ENCODE measurements at places on chromosomes 3 and 15.

- DNase-seq: no peak
These were observed 49.1 kb downstream of the CCK start for GRCh38 chr3:42216931-42217333.

DNA sequence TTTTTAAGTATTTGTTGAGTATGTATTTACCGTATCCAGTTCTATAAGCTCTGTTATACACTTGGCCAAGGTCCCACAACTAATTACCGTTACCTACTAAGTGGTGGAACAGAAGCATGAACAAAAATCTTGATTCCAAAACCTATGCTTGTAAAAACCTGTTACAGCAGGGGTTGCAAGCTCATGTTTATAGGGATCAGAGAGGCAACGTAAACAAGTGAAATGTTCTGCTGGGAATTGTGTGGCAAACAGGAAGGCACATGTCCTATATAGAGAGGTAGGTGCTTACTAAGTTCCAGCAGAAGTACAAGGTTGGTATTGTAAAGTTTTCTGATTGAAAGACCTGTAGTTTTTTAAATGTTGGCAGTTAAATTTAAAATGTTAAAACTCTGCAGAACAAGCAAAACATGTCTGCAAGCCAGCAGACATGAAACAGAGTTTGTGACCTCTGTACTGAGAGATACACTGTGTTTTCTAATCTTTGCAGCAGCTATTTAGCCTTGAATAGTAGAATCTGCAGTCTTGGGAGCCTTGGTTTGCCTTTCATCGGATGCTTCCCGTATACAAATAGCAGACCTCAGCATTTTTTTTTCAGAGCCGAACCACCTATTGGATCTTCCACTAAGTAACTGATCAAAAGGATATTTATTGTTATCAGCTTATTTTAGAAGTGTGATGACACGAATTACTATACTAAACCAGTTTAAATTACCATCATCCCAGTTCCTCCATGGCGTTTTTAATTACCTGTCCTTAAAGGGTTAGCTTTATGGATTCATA lies 11.4 kb downstream of the IREB2 start:
- no peak for DNase-seq

GRCh38 chr3:189833266-189833665 lies 202.1 kb downstream of the TP63 start:
- DNase-seq: no peak

- DNase-seq: no peak
These were observed 328.9 kb downstream of the THSD4 start for GRCh38 chr15:71444032-71444810.

GRCh38 chr15:41048397-41048796 lies 67.7 kb downstream of the INO80 start:
- DNase-seq: no peak

GRCh38 chr3:176663837-176664831 lies 533.1 kb downstream of the TBL1XR1 start:
- DNase-seq: no peak

GRCh38 chr3:76550522-76551201 lies 489.2 kb upstream of the ROBO2 start:
- no peak for DNase-seq

- DNase-seq: no peak
These were observed 2.2 kb downstream of the CADM2 start for GRCh38 chr3:84961011-84961410.

GRCh38 chr3:186917512-186918312 lies 12.6 kb upstream of the ST6GAL1 start:
- no peak for DNase-seq

DNA sequence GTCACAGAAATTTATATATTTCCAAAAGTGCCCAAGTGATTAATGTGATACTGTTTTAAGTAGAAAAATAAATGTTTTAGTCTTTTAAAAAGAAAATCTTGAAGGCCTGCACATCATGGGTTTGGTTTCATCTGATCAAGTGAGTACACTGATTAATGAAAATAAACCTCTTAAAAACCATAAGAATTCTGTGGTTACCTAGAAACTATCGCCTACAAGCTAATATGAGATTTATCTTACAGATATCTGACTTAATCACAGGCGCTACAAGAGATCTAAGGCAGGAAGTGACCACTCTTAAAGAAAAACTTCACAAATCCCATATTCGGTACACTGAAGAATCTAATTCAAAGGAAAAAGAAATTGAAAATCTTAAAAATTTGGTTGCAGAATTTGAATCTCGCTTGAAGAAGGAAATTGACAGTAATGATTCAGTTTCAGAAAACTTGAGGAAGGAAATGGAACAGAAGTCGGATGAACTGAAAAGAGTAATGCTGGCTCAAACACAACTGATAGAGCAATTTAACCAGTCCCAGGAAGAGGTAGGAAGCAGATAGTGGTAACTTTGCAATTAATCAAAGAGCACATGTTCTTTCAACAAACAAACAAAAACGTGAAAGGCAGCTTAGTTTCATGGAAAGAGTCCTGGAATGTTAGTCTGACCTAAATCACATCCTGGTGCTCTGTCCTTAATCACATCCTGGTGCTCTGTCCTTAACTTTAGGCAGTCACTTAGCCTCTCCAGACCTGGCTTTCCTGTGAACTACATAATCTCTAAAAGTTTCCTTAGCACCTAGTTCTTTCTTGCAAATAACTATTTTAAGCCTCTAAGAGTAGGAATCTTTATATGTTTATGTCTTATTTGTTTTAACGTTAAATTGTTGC lies 131.8 kb downstream of the CCNL1 start:
- no peak for DNase-seq

DNA sequence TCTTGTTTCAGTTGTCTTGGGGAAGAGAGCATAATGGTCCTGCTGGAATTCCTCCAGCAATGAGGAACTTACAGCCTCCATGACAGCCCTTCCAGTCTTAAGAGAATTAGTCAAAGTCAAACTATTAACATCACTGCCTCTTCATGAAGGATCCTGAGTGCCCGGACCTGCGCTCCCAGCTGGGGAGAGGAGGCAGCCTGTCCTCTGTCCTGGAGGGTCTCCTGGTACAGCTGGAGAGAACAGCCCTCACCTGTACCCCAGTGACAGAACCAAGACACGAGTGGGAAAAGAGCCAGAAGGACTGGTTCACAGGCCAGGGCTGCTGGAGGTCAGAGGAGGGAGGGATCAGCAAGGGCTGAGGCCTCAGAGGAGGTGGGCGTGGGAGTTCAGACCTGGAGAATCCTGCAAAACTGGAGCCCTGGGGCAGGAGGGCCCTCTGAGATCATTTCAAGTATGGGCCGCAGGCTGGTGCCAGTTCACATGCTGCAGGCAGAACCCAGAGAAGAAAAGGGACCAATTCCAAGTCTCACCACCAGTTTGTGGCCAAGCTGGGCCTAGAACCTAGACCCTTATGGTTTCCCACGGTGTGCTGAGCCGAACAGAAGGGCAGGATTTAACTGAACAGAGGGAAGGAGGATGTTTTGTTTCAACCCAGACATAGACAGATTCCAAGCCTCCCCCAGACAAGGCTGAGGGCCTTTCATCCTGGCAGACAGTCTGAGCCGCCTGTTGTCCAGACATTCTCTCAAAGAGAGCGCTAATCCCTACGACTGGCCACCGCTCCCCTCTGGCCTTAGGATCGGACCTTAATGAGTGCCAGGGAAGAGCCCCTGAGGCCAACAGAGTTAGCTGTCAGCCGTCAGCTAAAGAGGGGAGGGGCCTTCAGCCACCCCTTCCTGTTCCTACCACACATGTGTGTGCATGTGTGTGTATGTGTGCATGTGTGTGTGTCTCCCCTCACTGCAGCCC lies 18.2 kb downstream of the LOXL1 start:
- no peak for DNase-seq

DNA sequence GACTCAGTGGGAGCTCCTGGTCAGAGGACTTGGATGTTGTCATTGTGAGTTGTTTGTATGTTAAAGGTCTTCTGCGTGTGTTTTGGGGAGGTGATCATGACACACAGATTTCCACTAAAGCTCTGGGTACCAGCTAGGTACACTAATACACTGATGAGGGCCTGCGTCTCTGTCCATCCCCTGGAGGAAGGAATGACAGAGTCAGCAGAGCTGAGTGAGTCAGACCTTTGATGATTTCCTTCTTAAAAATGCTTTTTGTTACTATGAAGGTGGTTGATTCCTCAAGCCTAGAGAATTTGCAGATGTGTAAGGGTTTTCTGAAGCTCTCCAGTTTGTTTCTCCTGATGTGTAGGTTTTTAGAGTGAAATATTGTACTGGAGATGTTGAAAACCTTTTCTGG lies 424.1 kb upstream of the TPM1 start:
- DNase-seq: no peak

DNA sequence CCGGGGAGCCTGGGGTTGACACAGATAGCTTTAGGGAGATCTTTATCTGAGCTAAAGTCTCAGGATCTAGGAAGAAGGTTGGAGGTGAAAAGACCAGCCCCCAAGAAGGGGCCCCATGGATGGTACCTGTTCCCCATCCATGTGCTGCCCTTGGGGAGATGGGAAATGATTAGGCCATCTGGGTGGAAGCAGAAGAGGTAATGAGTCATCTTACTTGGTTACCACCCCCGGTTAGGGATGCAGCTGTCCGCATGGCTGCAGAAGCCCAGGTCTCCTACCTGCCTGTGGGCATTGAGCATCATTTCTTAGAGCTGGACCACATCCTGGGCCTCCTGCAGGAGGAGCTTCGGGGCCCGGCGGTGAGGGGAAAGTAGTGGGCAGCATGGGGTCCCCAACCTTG lies 3.1 kb upstream of the CPLX3 start:
- DNase-seq: no peak

DNA sequence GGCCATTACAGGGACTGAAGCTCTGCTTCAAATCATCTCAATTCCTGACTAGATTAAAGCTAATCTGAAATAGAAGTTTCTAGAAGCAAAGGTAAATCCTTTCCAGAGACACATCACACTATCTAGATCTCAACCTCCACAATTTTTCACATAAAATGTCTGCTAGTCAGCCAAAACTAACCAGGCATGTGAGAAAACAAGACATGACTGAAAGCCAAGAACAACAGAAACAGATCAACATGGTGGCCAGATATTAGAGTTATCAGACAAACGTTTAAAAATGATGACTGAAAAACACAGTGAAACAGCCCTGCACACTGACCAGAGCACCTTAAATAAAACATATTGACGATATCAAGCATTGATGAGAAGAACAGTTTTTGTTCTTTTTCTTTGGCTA lies 59.1 kb downstream of the SUMF1 start:
- DNase-seq: no peak

DNA sequence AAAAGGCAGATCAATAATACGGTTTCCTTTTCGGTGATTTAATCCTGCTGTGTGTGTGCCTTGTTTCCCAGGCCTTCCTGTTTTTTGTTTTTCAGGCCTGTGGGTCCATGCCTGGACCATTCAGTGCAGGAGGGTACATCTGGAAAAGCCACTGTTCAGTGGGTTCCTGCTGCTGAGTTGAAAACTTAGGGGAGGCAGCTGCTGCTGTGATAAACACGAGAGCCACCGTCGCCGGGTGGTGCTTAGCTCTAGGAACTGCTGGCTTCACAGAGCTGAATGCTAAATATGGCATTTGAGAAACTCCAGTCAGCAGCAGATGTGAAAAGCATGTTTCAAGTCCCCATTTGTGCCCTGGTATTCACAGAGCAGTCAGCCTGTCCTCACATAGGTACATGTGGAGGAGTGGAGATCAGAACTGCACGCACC lies 44.0 kb downstream of the SYNM start:
- no peak for DNase-seq

- no peak for DNase-seq
These were observed 34.2 kb upstream of the MTMR14 start for GRCh38 chr3:9615003-9615628.

- no peak for DNase-seq
These were observed 109.0 kb downstream of the SEC22A start for GRCh38 chr3:123310741-123311140.

DNA sequence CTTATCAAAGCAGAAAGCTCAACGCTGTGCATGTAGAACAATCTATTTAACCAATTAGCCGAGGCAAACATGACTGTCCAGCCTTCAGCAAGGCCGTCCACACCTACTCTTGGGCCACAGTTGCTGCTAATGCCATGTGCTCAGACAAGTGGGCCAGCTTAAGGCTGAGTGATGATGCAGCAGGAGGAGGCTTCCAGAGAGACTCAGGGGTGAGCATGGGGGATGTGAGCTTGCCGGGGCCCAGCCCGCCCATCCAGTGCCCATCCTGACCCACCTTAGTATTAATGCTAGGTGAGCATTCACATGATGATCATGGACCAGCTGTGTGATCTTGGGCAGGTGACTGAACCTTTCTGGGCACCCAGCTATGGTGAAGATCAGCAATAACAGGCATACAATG lies 150.1 kb downstream of the TPRA1 start:
- no peak for DNase-seq

GRCh38 chr3:33364531-33365128 lies 75.6 kb downstream of the UBP1 start:
- no peak for DNase-seq

- no peak for DNase-seq
These were observed 353.0 kb downstream of the ROBO1 start for GRCh38 chr3:79414806-79415205.

DNA sequence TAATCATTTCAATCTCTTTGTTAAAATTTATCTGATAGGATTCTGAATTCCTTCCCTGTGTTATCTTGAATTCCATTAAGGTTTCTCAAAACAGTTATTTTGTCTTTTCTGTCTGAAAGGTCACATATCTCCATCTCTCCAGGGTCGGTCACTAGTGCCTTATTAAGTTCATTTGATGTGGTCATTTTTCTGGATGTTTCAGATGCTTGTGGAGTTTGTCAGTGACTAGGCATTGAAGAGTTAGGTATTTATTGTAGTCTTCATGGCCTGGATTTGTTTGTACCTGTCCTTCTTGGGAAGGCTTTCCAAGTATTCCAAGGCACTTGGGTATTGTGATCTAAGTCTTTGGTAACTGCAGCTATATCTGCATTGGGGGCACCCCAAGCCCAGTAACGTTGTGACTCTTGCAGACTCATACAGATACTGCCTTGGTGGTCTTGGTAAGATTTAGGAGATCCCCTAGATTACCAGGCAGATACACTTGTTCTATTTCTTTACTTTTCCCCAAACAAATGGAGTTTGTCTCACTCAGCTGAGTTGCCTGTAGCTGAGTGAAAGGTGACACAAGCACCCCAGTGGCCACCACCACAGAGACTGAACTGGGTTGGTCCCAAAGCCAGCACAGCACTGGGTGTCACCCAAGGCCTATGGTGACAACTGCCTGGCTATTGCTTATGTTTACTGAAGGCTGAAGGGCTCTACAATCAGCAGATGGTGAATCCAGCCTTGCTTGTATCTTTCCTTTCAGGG lies 18.9 kb upstream of the SLC27A2 start:
- no peak for DNase-seq

DNA sequence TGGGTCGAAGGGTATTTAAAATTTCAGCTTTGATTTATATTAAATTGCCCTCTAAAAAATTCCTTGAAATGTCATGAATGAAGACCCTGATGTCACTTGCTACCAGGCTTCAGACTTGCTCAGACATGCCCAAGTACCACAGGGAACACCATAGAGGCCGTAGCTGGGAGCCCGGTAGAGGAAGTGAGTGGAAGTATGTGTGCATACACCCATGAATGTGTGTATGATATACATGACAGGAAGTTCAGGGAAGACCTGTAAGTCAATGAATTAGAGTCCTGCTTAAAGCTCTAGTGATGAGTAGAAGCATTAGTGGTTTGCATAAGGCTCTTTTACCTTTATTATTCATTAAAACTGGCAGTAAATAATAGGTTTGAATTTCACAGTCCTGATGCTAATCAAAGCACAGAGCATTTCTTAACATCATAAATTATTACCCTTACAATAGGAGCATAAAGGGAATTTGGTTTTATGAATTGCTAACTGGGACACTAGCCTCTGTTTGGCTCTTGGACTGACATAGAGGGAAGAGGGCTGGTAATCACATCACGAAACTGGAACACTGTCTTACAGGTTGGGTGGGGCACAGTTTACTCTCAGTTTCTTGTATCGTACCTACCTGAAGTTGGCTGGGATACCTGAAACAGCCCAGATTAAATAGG lies 144.4 kb downstream of the CHST2 start:
- DNase-seq: no peak

GRCh38 chr15:69615736-69616135 lies 163.1 kb downstream of the RPLP1 start:
- no peak for DNase-seq
